RCC 7860 (cell line): ENCODE measurements at places on chromosomes 5 and 9.

GRCh38 chr5:132641241-132641723 lies 16.7 kb upstream of the IL13 start:
- DNase-seq, result no peak

DNA sequence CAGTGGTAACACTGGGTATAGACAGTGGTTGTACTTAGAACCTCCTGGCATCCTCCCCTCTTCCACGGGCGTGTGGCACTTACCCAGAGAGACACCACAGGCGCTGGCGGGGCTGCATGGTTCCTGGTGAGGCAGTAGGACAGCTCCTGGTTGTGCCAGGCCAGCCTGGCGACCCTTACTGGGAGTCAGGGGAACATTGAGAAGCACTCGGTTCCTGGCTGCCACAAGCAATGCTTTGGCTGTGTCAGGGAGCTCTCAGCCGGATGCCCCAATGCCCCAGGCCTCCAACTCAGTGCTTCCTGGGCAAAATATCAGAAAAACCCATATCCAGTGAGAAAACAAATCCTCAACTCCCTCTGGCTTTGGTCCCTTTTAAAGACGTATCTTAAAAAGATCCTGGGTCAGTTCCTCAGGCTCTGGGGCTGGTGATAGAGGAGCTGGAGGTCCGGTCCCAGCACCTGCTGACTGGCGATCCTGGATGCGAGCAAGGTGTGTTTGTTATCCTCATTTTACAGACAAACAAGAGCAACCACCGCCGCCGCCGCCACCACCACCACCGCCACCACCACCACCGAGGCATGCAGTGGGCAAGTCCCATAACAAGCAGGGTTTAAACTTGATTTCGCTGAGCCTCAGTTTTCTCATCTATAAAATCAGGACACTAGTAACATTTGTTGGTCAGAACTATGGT lies 4.2 kb downstream of the NKX2-5 start:
- no peak for DNase-seq

DNA sequence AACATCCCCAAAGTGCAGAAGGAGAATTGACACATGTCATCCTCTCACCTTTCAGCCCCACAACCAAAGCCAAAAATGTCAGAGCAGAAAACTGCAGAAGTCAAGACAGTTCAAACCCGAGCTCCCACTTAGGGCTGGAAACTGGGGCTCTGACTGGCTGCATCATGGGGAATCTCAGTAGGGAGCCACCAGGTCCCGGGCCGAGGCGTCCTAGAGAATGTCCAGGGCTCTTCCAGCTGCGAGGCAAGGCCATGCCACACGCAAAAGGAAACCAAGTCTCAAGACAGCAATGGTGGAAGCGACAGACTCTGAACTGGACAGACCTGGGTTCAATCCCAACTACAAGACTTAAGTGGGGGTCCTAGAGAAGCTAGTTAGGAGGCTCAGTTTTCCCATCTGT lies 13.8 kb downstream of the SH3PXD2B start:
- no peak for DNase-seq

- no peak for DNase-seq
Observed at GRCh38 chr5:35458824-35459207, 158.8 kb upstream of the SPEF2 start.

GRCh38 chr9:74362423-74362822 lies 134.7 kb upstream of the RORB start:
- DNase-seq, result no peak

GRCh38 chr9:98774746-98775145 lies 21.6 kb downstream of the ANKS6 start:
- no peak for DNase-seq

DNA sequence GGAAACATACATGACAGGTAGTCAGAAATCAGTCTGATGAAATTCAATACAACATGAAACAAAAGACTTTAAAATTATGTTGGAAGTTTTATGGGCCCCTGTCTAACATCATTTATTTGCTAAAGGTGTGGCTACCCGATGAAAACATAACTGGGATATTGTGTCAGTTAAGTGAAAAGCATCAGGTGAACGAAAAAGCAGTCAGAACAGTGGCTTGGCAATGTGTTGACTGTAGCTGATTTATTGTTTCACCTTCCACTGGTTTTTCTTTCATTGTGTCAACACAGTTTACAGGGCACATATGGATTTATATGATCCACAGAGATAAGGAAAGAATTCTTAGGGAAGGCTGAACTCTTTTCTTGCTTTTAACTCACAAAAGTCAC lies 429.6 kb upstream of the ZNF608 start:
- DNase-seq, result no peak

DNA sequence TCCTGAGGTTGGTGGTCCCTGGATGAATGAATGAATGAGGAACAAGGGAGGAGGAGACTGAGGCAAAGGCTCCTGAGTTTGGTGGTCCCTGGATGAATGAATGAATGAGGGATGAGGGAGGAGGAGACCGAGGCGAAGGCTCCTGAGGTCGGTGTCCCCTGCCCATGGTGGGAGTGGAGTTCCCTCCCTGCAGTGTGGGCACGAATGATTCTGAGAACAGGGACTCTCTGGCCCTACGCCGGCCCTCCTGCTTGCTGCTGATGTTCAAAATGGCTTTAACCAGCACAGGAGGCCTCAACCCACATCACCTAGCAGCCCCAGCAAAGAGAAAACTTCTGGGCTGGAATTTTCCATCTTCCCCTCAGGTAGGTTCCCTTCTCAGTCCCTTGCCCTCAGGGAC lies 377.8 kb downstream of the IRX2 start:
- DNase-seq, result no peak

DNA sequence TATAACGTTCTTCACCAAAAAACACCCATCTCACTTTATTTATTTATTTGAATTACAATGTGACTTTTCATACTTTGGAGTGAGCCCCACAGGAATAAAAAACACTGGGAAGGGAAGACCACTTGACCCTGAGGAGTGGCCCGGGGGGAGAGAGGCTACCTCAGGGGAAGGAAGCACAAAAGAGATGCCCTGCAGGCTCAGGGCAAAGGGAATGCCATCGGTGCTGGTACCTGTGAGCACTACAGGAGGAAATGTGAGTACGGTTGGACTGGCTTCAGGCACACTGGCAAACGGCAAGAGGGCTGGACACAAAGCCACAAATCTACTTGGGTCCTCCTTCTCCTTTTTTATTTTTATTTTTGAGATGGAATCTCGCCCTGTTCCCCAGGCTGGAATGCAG lies 363.9 kb upstream of the KLF4 start:
- DNase-seq, result no peak

GRCh38 chr5:168086746-168087145 lies 204.7 kb upstream of the WWC1 start:
- no peak for DNase-seq

DNA sequence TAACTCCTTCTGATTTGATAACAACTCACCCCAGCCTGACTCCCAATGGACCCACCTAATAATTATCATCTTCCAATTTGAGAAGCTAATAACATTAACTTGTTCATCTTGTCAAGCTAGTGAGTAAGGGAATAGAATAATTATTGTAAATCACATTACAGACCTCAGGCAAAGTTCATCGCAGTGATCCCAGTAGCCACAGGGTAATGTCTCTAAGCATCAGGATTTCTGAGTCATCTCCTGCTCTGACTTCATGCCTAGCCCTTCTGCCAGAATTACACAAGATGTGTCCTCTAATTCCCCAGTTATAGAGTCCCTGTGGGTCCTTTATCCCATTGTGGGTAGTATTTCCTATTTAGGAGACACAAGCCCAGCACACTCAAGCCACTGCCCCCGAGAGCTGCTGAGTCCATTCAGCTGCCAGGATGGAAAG lies 365.7 kb downstream of the DEPDC1B start:
- peak; percentile 5 for DNase-seq
